ENCODE measurements at places on chromosomes 7 and 10. TPM values are rescaled to one million over a fixed set of nuclear protein-coding genes. Genes with fewer than 3 reads are reported as not detected.

CYP2C19 gene
- total RNA-seq = 2.1 TPM

SLC13A1 gene
- total RNA-seq = not detected

RAMP3 gene
- 154 TPM for total RNA-seq

CRPPA gene
- 2.3 TPM for total RNA-seq

ANKRD30A gene
- not detected for total RNA-seq

CFAP43 gene
- 8.1 TPM for total RNA-seq
